Stimulated activated CD4-positive, alpha-beta T cell treated with anti-CD3 and anti-CD28 coated beads, Interleukin-2, amount 100 ng/mL, for 48 hours (primary cell): ENCODE measurements at places on chromosomes 16 and 17.
A peak's percentile ranks its signal among the peaks of the same experiment; 100 is the strongest.

GRCh38 chr16:11302977-11303376 is 21.8 kb upstream of the PRM1 start:
- DNase-seq = no peak

DNA sequence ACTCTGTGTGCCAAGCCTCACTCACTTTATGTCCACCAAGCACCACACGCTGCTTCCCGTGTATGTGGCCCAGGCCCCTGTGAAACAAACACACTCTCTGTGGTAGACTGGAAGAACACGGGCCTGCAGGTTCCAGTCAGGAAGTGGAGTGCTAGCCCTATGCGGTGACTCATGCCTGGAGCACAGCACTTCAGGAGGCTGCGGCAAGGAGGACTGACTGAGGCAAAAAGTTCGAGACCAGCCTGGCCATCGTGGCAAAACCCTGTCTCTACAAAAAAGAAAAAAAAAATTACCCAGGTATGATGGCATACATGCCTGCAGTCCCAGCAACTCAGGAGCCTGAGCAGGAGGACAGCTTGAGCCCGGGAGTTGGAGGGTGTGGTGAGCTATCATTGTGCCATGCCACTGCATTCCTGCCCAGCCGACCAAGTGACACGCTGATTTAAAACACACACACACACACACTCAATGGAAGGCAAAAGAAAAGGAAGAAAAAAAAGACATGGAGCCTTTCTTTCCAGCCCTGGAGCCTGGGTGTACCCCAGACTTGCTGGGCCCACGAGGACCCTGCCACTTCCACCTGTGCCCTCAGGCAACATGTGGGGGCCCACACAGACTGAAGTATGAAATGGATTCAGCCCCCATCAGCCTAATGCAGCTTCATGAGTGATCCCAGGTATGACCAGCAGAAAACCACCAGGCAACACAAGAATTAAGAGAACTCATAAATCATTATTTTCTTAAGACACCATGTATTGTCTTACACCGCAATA is 126.6 kb downstream of the ANKRD11 start:
- DNase-seq = no peak

- DNase-seq = no peak
Observed at GRCh38 chr16:4431023-4431422, 5.4 kb downstream of the DNAJA3 start.

DNA sequence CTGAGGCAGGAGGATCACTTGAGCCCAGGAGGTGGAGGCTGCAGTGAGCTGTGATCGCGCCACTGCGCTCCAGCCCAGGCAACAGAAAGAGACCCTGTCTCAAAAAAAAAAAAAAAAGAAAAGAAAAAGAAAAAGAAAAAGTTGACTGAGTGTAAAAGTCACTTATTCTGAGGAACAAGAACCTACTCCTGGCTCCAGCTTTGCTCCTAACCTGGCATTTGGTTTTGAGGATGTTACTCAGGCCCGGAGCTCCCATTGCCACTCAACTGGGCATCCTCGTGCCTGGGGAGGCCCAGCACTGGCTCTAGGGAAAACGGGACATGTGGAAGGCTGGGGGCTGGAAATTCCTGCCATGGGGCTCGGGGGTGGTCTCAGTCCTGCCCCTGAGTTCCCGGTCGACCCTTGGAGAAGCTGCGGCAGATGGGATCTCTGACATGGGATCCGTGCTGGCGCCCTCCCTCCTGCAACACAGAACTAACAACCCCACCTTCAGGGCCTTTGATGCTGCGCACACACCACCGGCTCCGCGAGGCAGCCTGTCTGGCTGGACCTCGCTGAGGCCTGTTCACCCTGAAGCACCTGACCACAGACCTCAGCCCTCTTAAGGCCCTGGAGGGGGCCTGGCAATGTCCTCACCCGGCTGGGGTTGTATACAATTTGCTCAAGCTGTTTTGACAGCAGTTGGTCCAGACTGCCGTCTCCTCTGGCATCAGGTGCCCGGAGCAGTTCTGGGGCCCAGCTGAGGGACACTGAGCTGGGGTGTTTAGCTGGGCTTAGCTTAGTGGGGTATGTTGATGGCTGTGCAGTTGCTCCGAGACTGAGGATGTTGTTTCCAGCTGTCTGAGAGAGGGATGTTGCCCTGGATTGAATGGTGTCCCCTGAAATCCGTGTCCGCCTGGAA is 12.3 kb downstream of the CD7 start:
- no peak for DNase-seq

DNA sequence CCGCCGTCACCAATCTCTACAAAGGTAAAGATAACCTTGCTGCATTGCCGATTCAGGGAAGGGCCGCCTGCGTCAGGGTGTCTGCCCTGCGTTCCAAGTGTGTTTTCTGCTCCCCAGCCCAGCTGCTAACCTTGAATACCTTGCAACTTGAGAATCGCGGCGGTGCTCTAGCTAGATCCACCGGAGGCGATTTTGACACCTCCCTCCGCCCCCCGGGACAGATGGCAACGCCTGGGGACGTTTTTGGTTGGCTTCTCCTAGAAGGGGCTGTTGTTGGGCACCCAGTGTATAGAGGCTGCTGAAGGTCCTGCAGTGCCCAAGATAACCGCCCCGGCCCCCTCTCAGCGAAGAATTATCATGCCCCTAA is 1.5 kb downstream of the HAPSTR1 start:
- peak; percentile 10 for DNase-seq

DNA sequence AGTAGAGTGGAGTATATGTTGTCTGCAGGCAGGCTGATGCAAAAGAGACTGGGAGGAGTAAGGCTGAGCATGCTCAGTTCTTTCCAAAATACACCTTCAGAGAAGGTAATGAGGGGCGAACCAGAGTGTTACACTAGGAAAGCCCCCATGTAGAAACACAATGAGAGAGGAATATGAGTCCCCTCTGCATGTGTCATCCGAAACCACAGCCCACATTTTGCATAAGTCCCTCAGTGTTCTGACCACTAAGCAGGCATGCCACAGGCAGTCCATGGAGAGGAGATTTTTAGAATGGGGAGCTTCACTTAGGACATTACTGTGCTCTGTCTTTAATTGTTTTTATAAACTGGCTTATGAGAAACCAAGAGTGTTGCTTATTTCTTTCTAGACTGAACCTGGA is 32.0 kb downstream of the SLC6A2 start:
- no peak for DNase-seq

GRCh38 chr17:42347198-42347597 is 41.0 kb downstream of the STAT3 start:
- no peak for DNase-seq

- DNase-seq = no peak
Observed at GRCh38 chr17:45307290-45308015, 9.4 kb downstream of the MAP3K14 start.

- DNase-seq = no peak
Observed at GRCh38 chr17:60372790-60373483, 19.0 kb downstream of the USP32 start.

- DNase-seq = no peak
Observed at GRCh38 chr16:30930160-30930571, 6.8 kb downstream of the FBXL19 start.

DNA sequence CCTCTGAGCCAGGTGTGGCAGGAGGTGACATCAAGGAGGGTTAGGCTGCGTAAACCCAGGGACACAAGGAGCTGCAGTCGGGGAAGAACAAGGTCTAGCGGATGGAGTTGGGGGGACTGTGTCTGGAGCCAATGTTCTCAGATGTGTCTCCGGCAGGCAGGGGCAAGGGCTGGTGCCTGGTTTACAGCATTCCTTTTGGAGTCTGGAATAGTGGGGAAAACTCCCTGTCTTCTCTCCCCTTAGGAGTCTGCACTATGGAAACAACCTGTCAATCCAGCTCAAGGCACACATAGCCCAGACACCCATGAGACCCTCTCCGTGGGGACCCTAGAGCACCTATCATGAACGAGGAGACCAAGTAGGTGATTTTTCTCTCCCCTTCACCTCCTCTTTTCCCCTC is 27.5 kb downstream of the NLRC5 start:
- DNase-seq = no peak

DNA sequence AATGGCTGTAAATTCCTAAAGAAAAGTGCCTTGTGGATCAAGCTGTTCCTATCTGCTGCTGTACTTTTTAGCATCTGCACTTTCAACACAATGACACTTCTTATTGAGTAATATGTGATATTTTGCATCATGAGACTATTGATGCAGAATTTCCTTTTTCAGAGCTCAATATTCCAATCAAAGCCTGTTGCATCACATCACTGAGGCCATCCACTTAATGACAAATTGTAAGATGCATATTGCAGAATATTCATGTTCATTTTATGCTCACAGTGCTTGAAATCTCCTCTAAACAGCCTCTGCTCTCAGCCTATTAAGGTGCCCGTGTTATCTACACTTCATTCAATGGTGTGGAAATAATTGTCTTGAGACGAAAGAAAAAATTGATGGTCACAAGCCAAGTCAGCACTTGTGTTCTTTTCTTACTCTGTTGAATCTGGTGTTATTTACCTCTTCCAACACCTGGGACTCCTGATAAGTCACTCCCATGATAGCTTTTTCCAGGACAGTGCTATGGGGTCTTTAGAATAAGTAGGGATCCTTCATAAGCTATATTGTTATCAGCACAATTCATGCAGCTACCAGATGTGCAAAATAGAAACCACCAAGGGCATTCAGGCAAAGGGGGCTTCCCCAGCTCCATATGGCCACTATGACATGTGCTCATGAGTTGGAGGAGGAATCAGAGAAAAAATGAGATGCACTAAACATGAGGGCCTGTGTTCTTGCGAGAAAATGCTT is 9.3 kb upstream of the SKAP1 start:
- no peak for DNase-seq

- DNase-seq = no peak
Observed at GRCh38 chr17:7897773-7898172, 9.2 kb downstream of the CHD3 start.

DNA sequence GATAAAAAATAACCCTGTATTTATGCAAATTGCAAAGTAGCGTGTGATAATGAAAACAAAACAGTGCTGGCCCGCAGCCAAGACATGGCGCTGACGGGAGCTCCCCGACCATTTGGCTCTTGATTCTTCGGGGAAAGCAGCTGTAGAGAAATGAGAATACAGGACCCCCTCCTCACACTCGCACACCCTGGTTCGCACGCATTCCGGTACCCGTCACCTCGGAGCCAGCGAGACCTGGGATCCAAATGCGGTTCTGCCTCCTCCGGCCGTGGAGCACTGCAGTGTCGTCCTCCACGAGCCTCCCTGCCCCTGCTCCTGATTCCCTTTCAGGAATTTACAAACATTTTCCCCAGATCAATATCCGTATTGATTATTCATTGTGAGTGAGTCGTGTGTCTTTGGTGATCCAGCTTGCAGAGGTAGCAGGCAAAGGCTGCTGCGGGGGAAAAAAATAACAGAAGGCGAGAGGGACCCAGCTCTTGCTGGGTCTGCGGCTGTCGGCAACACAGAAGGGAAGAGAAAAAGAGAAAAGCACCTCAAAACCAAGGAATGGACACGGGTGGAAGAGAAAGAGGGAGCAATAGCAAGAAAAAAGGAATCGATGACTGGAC is 184.1 kb upstream of the ZFHX3 start:
- no peak for DNase-seq

DNA sequence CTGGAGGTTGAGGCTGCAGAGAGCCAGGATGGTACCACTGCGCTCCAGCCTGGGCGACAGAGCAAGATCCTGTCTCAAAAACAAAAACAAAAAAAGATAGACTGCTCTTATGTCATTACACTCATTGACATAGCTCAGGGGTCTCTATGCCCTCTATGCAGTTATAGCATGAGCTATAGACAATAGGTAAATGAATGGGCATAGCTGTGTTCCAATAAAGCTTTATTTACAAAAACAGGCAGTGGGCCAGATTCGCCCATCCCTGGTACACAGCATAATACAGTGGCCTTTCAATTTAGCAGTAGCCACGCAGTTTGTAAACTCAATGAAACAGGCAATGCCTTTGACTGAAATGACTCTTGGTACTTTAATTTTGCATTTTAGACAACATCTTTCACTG is 51.5 kb downstream of the XYLT1 start:
- no peak for DNase-seq

DNA sequence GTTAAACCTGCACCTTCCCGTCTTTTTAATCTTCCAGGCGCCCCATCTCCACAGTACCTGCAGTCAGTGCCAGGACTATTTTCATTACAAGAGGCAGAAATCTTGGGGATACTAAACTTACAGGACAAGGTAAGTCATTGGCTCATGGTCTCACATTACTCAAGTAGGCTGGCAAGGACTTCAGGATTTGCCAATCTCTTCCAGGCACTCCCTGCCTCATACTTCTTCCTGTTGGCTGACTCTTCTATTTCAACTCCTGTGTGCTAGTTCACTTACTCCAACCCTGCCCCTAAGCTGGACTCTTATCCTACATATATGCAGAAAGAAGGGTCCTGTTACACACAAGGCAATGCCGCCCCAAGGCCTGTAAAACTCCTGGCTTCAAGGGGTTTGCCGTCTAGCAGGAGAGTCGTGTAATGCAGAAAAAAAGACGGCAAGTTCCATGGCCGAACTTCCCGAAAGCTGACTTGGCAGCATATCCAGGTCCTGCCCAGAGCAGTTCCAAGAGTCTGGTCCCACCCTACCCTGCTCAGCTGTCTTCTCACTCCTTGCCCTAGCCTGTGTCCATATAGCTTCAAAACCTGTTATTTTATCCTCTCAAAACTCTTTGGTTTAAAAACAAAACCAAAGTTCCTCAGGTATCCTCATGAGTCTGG is 14.8 kb downstream of the ERN1 start:
- DNase-seq = no peak

- DNase-seq = no peak
Observed at GRCh38 chr16:11201498-11202259, 54.3 kb downstream of the SOCS1 start.

DNA sequence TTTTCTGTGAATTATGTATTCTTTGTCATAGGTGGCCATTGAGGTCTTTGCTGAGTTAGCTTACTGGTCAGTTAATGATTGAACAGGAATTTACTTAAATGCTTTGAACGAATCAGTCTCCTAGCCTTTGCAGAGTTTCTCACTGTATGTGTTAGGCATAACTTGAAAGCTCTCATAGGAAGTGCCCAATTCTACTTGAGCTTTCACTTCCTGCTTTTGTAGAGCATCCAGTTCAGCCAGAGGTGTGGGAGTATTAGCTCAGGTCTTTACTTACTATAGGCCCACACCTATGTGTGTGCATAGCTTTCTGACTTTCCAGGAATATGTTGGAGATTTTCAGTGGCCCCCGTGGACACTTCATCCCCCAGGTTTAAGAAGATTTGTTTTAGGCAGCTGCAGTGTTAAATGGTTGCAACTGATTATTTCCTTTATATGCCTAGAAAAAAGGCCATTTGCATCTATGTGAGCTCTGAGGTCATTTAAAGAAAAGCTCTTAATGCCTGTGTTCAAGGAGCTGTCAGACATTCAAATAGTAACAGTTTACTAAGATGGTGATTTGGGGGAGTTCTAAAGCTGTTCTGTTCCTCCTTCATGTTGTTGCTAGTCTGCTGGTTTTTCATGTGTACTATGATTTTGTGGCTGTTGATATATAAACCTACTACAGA is 62.3 kb downstream of the PHKB start:
- DNase-seq = no peak

- no peak for DNase-seq
Observed at GRCh38 chr16:4561596-4561995, 5.5 kb downstream of the C16orf96 start.

- DNase-seq = no peak
Observed at GRCh38 chr17:72474719-72475477, 354.1 kb downstream of the SOX9 start.
